ENCODE measurements at places on chromosomes 6 and 20.

DNA sequence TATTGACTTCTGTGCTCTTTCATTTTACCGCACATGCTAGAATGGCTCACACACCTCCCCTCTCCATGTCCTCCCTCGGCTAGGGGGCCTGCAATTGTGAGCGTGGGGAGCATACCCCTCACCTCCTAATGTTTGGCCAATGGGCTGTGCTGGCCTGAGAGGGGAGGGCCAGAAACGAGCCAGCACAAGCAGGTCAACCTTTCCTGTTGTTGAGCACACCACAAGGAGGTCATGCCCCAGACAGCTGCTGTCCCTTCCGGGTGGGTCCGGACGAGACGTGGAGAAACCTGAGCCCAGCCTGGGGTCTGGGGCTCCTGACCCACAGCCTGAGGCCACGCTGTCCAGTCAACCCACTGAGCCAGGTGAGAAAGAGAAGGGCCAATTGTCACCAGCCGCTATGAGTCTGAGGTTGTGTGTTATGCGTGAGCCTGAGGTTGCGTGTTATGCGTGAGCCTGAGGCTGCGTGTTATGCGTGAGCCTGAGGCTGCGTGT lies 77.4 kb downstream of the TTLL2 start:
- no peak for DNase-seq

- no peak for DNase-seq
These were observed 8.2 kb downstream of the RTN4IP1 start for GRCh38 chr6:106620931-106621672.

DNA sequence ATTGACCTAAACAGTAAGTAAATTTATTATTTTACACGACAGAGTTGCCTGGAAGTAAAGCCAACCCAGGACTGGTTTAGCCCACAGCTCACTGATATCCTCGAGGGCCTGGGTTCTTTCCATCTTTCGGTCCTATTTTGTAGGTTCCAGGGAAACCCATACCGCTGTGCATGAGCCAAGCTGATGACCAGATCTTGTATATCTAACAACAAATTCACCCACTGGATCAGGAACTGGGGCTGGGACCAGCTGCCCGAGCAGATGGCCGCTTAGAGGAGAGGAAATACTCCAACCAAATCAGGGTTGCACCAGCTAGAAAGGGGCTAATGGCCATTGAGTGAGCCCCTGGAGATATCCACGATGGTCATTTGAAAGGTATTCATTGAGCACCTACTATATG lies 139.2 kb downstream of the BACH2 start:
- no peak for DNase-seq

DNA sequence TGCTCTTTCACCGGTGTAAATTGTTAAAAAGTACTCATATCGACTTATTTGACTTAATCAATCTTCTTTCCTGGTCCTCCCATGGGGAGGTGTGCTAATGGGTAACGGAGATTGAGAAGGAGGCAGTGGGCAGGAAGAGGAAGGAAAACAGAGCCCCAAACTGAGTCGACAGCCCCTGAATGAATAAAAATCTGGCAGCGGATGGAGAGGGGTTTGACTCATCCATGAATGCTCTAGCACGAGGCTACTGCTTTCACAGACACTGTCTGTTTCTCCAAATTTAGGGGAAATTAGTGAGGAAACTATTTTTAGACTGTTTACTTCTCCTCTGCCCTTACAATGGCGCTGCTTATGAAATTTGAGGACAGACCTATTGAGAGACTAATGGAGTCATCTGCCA lies 142.2 kb upstream of the ATXN1 start:
- DNase-seq, result no peak

DNA sequence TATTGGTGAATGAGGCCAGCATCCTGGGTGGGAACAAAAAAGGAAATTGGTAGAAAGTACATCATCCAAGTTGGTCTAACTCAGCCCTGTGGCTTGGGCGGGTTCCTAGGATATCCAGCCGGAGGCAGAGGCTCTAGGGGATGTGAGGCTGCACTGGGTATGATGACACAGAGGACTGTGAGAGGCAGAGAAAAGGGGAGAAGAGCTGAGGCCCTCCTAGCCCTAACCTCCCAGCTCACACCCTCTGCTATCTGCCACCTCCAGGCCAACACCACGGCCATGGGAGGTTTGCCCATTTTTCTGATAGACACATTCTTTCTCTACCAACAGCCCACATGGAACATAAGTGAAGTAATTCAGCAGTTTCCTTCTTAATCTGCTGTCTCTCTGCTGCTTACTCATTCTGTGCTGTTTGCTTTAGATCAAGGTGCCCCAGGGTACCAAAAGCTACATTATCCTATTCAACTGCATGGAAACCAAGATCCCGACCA lies 284.4 kb downstream of the ESR1 start:
- no peak for DNase-seq

Data from stimulated activated CD8-positive, alpha-beta memory T cell treated with anti-CD3 and anti-CD28 coated beads, Interleukin-4, amount 100 ng/mL, for 1 hour (primary cell).